ENCODE measurements at places on chromosomes 13 and 19.
A peak's percentile ranks its signal among the peaks of the same experiment; 100 is the strongest.

DNA sequence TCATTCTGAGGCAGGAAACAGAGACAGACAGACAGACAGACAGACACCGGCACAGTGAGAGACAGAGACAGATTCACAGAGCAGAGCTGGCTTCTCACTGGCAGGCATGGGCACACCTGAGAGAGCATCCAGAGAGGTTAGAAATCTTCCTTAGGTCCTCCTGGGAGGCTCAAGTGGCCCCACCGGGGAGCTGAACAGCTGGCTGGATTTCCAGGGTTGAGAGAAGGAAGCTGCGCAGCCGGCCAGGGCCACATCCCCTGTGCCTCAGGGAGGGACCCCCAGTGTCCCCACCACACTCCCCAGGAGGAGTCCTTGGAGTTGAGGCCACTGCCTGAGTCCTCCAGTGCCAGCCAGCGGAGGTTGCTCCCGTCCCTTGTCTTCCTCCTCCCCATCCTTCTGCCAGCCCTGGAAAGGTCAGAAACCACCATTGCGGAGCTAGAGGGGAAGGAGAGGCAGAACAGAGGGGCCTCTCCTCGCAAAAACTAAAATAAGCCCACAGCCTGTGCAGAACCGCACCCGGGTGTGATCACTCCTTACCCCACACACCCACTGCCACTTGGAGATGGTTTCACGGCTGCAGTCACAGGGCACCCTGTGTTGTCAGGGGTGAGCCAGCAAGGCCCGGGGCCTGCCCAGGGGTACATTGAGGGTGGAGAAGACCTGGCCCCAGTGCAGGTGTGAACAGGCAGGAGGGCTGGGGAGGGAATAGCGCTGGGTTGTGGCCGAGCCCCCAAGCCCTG lies 4.2 kb downstream of the FFAR3 start:
- DNase-seq = no peak

DNA sequence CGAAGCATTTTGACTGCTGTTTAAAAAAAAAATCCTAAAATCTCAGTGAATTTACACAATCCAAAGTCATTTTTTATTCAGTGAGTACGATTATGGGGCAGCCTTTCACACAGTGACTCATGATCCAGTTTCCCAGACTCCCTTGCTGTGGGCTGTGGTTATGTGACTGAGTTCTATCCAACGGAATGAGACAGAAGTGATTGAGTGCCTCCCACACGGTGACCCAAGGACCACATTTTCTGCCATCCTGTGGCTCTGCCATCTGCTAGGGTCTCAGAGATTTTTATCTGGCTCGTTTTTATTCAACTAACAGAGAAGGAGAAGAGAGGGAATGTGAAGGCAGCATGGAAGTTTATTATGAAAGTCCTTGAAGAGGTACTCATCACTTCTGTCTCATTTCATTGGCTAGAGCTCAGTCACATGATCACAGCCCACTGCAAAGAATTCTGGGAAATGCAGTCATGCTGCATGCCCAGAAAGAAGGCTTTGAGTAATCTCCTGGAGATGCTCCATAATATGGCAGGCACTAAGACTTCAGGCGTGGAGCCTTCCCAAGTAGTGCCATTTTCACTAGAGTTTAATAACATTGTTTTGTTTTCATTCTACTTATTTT lies 999.4 kb downstream of the UQCRFS1 start:
- DNase-seq = no peak

GRCh38 chr19:2804156-2805004 lies 15.3 kb upstream of the ZNF554 start:
- no peak for DNase-seq

- no peak for DNase-seq
Observed at GRCh38 chr19:53844849-53845246, 20.7 kb upstream of the NLRP12 start.

- DNase-seq = no peak
Observed at GRCh38 chr13:48281556-48281955, 22.0 kb upstream of the RB1 start.

DNA sequence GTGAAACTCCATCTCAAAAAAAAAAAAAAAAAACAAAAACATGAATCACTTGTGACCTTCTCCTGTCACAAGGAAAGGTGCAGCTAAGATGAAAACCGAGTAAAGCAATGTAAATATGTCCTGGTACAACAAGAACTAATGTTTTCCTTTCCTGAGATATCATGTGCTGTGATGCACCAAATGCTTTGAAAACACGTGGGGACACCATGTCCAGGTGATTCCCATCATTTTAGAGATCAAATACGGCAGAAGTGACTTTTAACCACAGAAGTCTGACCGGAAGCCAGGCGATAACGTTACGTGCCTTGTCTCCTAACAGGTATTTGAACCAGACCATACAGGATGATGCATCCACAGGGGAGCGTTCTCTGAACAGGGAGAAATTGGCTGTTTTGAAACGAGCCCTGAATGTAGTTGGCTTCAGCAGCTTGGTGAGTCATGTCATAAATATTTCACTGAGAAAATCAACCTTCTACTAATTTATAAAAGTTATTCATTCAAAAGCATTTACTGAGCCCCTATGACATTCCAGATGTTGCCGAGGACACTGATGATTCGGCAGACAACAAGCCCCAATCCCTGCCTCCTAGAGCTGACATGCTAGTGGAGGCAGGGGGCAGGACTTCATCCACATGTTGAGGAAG lies 328.1 kb downstream of the MYO16 start:
- DNase-seq = peak; percentile 83
